T-helper 1 cell (primary cell): ENCODE measurements at places on chromosomes 1 and 21.

DNA sequence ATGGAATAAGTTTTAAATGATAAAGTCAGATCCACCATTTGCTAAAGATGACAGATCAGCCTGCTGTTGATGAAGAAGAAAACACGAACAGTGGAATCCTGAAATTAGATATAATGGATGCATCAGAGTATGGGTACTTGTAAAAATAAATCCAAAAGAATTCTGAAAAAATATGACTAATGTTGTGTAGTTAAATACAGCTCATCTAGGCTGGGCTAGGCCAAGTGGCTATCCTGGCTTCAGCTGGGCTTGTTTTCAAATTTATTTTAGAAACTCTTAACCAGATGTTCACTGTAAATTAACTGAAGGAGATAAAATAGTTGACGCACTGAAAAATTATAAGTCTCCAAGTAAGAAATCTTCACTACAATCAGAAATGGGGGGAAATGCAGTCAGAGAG lies 7.4 kb upstream of the RGS2 start:
- no peak for DNase-seq

- no peak for DNase-seq
Measured at GRCh38 chr1:8359617-8360481, 41.9 kb downstream of the SLC45A1 start.

DNA sequence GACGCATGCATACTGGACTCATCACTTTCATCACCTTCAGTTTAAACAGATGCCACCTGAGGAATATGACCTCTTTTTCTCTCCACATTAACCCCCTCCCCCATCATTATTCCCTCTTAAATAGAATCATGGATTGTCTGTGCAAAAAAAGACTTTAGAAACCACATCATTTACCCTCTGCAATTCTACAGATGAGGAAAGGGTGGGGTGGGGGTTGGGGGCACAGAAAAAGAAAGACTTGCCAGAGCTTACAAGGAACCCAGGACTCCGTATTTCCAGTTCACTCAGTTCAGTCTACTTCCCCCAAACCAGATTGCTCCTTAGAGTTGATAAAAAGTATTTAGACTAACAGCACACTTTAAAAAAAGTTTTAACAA lies 26.2 kb upstream of the NFIA start:
- no peak for DNase-seq

- no peak for DNase-seq
Measured at GRCh38 chr21:44286086-44286715, 525 bp downstream of the AIRE start.

DNA sequence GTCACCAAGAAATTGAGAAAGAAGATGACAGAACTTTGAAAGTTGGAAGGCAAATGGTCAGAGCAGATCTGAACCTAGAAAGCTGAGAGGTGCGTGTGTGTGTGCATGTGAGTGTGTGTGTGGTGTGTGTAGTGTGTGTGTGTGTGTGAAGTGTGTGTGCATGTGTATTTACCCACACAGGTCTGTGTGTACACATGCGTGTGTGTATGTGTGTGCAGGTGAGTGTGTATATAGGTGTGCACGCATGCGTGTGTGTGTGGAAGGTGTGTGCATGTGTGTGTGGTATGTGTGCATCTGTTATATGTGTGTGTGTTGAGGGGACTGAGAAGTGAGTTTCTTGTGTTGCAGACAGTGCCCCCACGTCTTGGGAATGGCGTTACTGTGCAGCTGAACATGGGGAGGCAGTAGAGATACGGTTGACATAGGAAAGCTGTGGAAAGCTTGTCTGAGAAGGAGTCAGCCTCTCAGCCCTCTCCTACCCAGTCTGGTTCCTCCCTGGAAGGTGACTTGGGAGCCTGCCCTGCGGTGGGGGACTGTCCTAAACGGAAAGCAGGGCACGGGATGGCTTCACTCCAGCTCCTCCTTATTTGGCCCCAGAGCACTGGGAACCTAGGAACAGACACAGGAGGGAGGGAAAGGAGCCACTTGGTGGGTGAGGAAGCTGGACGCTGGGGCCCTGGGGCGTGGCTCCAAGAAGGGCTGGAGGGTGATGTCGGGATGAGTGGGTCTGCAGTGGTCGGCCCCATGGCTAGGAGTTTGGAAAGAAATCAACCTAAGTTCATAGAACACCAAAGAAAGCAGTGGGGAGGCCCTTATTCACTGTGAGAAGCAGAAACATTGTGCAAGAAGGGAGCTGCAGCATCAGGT lies 97.2 kb downstream of the PCBP3 start:
- DNase-seq: no peak

DNA sequence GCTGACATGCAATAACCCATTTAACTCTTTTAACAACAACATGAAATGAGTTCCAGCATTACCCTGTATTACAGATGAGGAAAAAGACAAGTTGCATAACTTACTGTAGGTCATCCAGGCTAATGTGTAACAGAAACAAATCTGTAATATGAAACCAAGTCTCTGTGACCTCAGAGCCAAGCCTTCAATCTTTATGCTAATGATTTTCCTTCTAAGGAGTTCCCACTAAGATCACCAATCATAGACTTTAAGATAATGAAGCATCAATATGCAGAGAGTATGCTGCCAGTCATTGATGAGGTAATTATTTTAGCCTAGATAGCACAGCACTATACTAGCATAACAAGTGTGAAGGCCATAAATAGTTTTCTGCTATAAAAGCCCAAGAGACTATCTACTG lies 35.6 kb upstream of the RNPC3 start:
- no peak for DNase-seq

- DNase-seq: no peak
Measured at GRCh38 chr1:40710581-40711315, 19.2 kb downstream of the NFYC start.
